ENCODE measurements at places on chromosomes 7 and 10. TPM values are rescaled to one million over a fixed set of nuclear protein-coding genes. Genes with fewer than 3 reads are reported as not detected.

LRCH4 gene
- total RNA-seq, result 9.0 TPM

GAD2 gene
- not detected for total RNA-seq

BBS9 gene
- total RNA-seq, result 27.1 TPM

SFXN2 gene
- total RNA-seq, result 4.3 TPM

FAM171A1 gene
- total RNA-seq, result 12.4 TPM

NAT16 gene
- not detected for total RNA-seq

PHF14 gene
- total RNA-seq, result 30.6 TPM

CFAP43 gene
- 0.16 TPM for total RNA-seq

ABLIM1 gene
- total RNA-seq, result 0.94 TPM

NODAL gene
- total RNA-seq, result not detected

PSD gene
- 8.4 TPM for total RNA-seq

NPY gene
- not detected for total RNA-seq

LIPF gene
- total RNA-seq, result not detected

CDNF gene
- total RNA-seq, result 1.5 TPM

COBL gene
- not detected for total RNA-seq

All from bronchial smooth muscle cell (primary cell).